Spinal cord (tissue), 10 donors: ENCODE measurements at places on chromosomes 11 and 22. TPM values are rescaled to one million over a fixed set of nuclear protein-coding genes. Genes with fewer than 3 reads are reported as not detected.

GRCh38 chr11:31397239-31397834 is 27.7 kb downstream of the DNAJC24 start:
- no peak for DNase-seq

GRCh38 chr22:39462443-39463221 is 5.8 kb downstream of the MGAT3 start:
- peak; percentile 38 for DNase-seq

GRCh38 chr11:124519850-124520549 is 23.5 kb downstream of the OR8B12 start:
- DNase-seq: no peak

The SNRPD3 gene
- total RNA-seq: 129 TPM

The CALCA gene
- total RNA-seq: 17.6 TPM
